Right lung (tissue), 10 donors: ENCODE measurements at places on chromosomes 16 and 17. TPM values are rescaled to one million over a fixed set of nuclear protein-coding genes. Genes with fewer than 3 reads are reported as not detected.

The KRTAP9-4 gene
- not detected for polyA plus RNA-seq

The CCL16 gene
- 0.84 TPM for polyA plus RNA-seq

The RAB26 gene
- polyA plus RNA-seq = 1.0 TPM

The CRYBA1 gene
- not detected for polyA plus RNA-seq

The CD300H gene
- not detected for polyA plus RNA-seq

The NPIPA3 gene
- polyA plus RNA-seq = 27.4 TPM

The RDM1 gene
- 2.0 TPM for polyA plus RNA-seq

The CNGB1 gene
- 0.13 TPM for polyA plus RNA-seq

The CA5A gene
- polyA plus RNA-seq = 0.10 TPM

The DYNLRB2 gene
- 5.5 TPM for polyA plus RNA-seq

The MT4 gene
- polyA plus RNA-seq = not detected

The PHOSPHO1 gene
- polyA plus RNA-seq = 5.0 TPM

The TEKT1 gene
- 11.1 TPM for polyA plus RNA-seq

The BCL6B gene
- 43.3 TPM for polyA plus RNA-seq

The CLDN9 gene
- polyA plus RNA-seq = 7.1 TPM

The SEPTIN12 gene
- 0.38 TPM for polyA plus RNA-seq

The AATK gene
- 16.6 TPM for polyA plus RNA-seq
